ENCODE measurements at places on chromosomes 1 and 21. TPM values are rescaled to one million over a fixed set of nuclear protein-coding genes. Genes with fewer than 3 reads are reported as not detected.

Gene LMX1A
- total RNA-seq, result not detected

Gene ESPN
- total RNA-seq, result 3.7 TPM

Gene TSSK3
- total RNA-seq, result 1.8 TPM

Gene TAS1R1
- total RNA-seq, result not detected

Gene RBM11
- total RNA-seq, result 1.4 TPM

Gene CNIH3
- 2.5 TPM for total RNA-seq

Gene PDE9A
- total RNA-seq, result 5.1 TPM

Gene HSPB7
- total RNA-seq, result 4.2 TPM

Gene VPS45
- 41.7 TPM for total RNA-seq

Gene KRTAP10-9
- total RNA-seq, result not detected
